Activated naive CD4-positive, alpha-beta T cell treated with anti-CD3 and anti-CD28 coated beads for 36 hours (primary cell): ENCODE measurements at places on chromosomes 4 and X. TPM values are rescaled to one million over a fixed set of nuclear protein-coding genes. Genes with fewer than 3 reads are reported as not detected.

The PPP1R2C gene
- not detected for total RNA-seq

The KIF4A gene
- 27.1 TPM for total RNA-seq

- no peaks in the 10 kb centered on the region for H3K4me1 ChIP-seq
- no peak overlapping the region for H3K27ac ChIP-seq
- H3K4me3 ChIP-seq: no peak overlapping the region
Measured at GRCh38 chr4:1595789-1596325, 88.3 kb downstream of the FAM53A start.

GRCh38 chr4:183855323-183856190 is 49.5 kb upstream of the STOX2 start:
- no peak overlapping the region for H3K27ac ChIP-seq
- peaks cover 10% of the 10 kb centered on the region for H3K27me3 ChIP-seq
- DNase-seq: no peak
- H3K36me3 ChIP-seq: no peaks in the 10 kb centered on the region

DNA sequence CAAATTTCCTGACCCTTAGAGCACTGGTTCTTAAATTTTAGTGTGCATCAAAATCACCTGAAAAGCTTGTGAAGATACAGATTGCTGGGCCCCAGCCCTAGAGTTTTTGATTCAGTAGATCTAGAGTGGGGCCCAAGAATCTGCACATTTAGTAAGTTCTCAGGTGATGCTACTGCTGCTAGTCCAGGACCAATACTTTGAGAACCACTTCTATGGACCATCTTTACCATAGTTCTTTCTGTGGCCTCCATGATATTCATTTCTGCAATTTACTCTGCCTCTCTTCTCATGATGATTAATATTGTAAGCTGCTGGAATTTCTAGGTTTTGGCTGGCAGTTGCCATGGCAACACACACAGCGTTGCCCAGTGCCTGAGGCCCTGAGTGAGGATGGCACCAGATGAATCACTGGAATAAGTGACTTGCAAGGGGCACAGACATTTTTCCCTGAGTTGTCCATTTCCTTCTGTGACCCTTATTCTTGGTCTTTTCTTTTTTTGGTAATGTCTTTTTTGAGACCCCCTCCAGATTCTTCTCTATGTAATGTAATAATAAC is 83.6 kb downstream of the PPP1R2C start:
- H3K27me3 ChIP-seq: no peaks in the 10 kb centered on the region
- peaks cover 7% of the 10 kb centered on the region for H3K4me1 ChIP-seq
- H3K27ac ChIP-seq: no peak overlapping the region
- no peak overlapping the region for H3K4me3 ChIP-seq

DNA sequence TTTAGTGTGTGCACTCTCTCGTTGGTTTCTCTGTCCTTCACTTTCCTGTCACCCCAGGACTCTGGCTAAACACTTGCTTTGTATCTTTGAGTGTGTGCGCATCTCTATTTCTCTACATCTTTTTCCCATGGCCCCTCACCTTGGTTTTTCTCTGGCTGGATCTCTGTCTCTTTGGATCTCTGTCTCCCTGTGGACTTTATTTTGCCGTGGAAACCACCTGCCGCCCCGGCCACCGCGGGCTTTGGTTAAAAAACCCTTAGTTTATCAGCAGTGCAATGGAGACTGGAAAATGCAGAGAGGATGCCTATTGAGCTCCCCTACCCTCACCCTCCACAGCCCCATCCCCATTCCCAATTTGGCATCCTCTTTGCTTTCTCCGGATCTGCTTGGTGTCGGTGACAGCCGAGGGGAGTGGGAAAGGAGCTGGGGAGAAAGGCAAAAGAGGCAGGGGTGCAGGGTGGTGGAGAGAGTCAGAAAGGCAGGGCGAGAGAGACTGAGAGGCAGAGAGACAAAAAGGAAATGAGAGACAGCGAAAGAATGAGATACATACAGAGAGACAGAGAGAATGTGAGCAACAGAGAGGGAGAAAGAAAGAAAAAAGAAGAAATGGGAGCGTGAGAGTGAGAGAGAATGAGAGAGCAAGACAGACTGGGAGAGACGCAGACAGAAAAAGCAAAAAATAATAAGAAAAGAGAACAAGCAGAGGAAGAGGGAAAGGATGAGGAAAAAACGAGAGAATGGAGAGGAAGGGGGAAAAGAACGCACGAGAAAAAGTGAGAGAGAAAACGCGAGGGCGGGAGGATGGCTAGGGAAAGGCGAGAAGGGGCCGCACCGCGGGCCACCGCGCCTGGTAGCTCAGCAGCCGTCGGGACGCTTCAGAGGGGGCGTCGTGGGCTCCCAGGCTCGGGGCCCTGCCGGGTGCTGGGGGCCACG is 688 bp downstream of the GPR101 start:
- peaks cover 38% of the 10 kb centered on the region for H3K27me3 ChIP-seq
- H3K4me3 ChIP-seq: no peak overlapping the region
- no peak for DNase-seq

- H3K36me3 ChIP-seq: no peaks in the 10 kb centered on the region
- no peaks in the 10 kb centered on the region for H3K27me3 ChIP-seq
- H3K4me1 ChIP-seq: peaks cover 13% of the 10 kb centered on the region
- DNase-seq: no peak
Measured at GRCh38 chrX:9875801-9876200, 89.6 kb downstream of the SHROOM2 start.

DNA sequence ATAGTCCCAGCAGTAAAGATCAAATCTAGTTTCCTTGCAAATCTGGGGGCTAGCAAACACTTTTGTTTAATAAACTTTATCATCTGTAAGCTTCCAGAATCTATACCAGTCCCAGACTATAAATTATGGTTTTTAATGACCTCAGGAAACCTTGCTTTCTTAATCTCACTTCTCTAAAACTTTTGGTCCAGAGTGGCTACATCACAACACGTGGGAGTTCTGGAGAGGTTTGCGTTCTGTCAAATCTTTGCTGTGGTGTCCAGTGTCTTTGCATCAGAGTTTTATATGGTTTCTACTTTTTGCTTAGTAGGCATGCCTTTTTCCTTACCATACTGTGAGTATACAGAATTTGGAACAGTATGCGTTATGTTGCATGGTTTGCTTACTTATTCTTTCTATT is 193.9 kb downstream of the ANK2 start:
- no peak overlapping the region for H3K4me3 ChIP-seq
- H3K36me3 ChIP-seq: no peaks in the 10 kb centered on the region
- H3K27ac ChIP-seq: no peak overlapping the region
- DNase-seq: no peak
- no peaks in the 10 kb centered on the region for H3K4me1 ChIP-seq

GRCh38 chr4:179040259-179040658 is 1598.0 kb upstream of the AGA start:
- no peaks in the 10 kb centered on the region for H3K27me3 ChIP-seq
- no peaks in the 10 kb centered on the region for H3K4me1 ChIP-seq
- DNase-seq: no peak
- no peaks in the 10 kb centered on the region for H3K36me3 ChIP-seq
- H3K4me3 ChIP-seq: no peak overlapping the region
